ENCODE measurements at places on chromosomes 16 and 17.

GRCh38 chr16:17277981-17278381 is 192.8 kb downstream of the XYLT1 start:
- no peak for DNase-seq

GRCh38 chr16:57699481-57699880 is 4.9 kb downstream of the DRC7 start:
- no peak for DNase-seq

GRCh38 chr16:21150375-21151001 is at the start of gene DNAH3:
Gene DNAH3, minus strand, starts transcription at chr16:21150846. Its CDS starts 527 bp downstream, at chr16:21150319.
- DNase-seq, result no peak

DNA sequence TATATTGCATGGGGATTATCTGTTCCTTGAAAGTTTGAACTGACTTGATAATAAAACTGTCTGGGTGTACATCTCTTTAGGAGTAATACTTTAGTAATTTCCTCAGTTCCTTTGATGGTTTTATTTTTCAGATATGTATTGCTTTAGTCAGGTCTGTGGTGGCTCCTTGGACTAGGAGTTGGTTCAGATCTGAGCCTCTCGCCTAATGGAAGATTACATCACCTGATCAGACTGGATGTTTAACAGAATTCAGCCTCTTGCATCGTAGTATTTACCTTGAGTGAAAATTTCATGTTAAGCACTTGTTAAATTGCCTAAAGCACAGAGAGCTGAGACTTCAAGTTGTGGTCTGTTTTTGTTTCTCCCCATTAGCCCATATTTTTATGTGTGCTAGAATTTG is 267.3 kb downstream of the MAP2K4 start:
- DNase-seq, result no peak

GRCh38 chr16:745739-746138 is 4.9 kb upstream of the CIAO3 start:
- DNase-seq, result no peak

DNA sequence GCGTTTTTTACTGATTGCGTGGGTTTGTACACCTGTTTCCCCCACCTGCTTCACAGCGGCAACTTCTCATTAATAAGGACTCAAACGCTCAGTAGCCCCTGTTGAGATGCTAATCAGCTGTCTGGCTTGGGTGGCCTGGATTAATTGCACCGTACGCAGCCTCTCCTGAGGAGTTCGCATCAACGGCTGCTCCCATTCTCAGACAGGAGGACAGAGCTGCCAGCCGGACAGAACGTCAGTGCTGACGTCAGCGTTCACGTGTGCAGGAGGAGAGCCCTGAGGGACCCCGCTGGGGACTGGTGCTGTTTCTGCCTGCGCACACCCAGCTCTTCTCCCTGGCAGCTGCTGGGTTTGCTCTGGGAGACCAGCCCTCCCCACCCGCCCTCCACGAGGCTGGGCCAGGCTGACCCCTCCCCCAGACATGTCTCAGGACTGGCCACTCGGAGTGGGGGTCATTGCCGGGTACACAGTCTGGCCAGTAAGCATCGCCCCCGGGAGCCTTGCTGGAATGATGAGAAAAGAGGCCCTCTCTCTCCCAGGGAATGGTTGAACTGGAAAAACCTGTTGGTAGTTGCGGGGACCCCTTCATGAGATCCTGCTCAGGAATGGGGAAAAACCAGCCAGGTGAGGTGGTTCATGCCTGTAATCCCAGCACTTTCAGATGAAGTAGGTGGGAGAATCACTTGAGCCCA is 5.7 kb upstream of the BANP start:
- peak; percentile 83 for DNase-seq

GRCh38 chr17:55421179-55421934 is at the start of gene MMD:
Gene MMD, minus strand, starts transcription at chr17:55421835. Its CDS starts 140 bp downstream, at chr17:55421695.
- no peak for DNase-seq

GRCh38 chr17:72368191-72368590 is 247.4 kb downstream of the SOX9 start:
- DNase-seq, result no peak

GRCh38 chr17:17951524-17951923 is 20.7 kb downstream of the TOM1L2 start:
- DNase-seq, result no peak

- peak; percentile 97 for DNase-seq
These were observed 14.6 kb downstream of the COTL1 start for GRCh38 chr16:84603140-84603816.

DNA sequence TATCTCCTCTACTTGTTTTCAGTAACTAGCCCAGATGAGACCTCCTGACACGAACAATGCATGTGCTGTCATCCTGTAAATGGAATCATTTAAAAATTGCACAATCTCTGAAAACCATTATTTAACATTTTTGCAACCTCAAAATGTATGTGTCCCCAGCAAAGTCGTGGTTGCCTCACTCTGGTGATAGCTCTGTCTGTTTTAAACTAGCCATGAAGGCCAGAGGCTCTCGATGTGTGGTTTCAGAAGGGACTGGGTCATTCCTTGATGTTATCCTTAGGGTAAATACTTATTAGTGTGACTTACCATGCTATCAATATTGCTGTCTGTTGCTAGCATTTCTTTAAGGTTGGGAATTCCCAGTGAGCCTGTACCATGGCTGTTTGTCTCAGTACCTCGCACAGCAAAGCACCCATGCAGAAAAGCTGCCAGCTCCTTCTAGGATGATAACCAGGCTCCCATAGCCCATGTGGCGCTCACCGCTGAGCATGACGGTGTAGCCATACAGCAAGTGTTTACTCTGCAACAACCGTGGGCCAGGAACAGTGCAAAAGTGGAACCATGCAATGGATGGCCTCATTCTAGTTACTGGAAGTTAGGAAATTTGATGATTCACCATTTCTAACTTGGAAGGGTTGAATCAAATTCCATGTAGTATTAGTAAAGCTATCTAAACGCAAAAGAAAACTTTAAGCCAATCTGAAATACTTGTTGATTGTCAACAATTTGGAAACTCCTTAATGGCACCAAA is 2.9 kb upstream of the PGS1 start:
- DNase-seq, result peak; percentile 97

DNA sequence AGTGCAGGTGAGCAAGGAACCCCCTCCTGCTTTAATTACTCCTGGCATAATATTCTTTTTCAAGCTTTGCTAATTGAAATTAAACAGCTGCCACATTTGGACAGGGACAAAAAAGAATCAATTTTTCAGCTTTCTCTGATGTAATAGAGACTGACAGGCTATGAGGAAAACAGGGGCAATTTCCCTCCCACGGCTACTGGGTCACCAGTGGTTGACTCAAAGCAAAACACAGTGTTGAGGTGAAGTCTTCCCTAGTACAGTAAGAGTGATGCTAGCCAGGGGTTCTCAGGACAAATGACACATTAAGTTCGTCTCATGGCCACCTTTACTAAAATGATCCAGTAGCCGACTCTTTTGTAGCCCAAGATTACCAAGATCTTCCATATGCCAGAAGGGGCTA is 38.6 kb upstream of the PMFBP1 start:
- DNase-seq, result no peak

- DNase-seq, result no peak
These were observed 122.8 kb downstream of the SMG6 start for GRCh38 chr17:2180768-2181167.

DNA sequence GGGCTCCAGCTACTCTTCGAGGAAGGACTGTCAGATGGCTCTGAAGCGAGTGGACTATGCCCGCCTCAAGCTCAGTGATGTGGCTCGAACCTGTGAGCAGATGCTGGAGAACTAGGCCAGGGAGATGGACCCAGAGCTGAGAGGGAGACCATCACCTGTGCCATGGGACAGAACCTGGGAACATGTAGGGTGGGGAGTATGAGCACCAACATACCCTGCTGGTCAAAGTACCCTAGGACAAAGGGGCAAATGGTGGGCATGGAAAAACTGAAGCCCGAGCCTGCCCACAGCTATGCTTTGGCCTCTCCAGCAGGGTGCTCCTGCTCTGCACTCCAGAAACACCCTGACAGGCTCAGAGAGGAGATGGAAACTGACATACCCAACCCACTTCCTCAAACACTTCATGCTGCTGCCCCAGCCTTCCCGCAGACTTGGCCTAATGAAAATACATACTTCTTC is 1.9 kb downstream of the MED11 start:
- DNase-seq, result no peak

DNA sequence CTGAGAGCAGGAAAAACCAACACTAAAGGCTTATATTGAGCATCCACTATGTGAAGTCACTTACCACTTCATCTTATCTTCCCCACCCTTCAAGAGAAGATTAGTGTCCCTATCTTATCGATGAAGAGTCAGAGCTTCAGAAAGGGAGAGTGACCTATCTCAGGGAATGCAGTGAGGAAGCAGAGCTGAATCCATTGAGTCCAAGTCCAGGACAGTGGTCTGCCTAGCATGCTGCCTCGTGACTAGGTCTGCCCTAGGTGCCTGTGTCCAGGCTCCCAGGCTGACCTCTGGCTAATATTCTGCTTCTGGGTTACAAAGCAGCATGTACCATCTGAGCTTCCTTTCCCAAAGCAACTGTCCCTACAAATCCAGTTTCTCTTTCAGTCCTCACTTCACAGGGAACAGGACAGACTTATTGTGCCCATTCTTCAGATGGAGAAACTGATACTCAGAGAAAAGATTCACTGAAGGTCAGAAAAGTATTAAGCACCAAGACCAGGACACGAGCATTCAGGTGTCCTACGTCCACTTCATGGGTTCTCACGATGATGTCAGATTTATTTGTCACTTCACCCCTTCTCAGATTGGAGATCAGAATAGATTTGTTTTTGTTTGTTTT is 13.3 kb upstream of the FZD2 start:
- no peak for DNase-seq

- DNase-seq, result no peak
These were observed 10.7 kb upstream of the LITAF start for GRCh38 chr16:11597235-11598095.

GRCh38 chr17:76981545-76982295 is 113.5 kb downstream of the MGAT5B start:
- DNase-seq, result no peak

GRCh38 chr17:37818689-37819088 is 73.8 kb upstream of the HNF1B start:
- DNase-seq, result peak; percentile 83

- DNase-seq, result peak; percentile 19
These were observed 21.1 kb upstream of the KRT24 start for GRCh38 chr17:40724656-40725055.
